SW 1271 (cell line): ENCODE measurements at places on chromosomes 2 and 18.

- no peak for DNase-seq
These were observed 289.3 kb downstream of the RPRM start for GRCh38 chr2:153189091-153189888.

DNA sequence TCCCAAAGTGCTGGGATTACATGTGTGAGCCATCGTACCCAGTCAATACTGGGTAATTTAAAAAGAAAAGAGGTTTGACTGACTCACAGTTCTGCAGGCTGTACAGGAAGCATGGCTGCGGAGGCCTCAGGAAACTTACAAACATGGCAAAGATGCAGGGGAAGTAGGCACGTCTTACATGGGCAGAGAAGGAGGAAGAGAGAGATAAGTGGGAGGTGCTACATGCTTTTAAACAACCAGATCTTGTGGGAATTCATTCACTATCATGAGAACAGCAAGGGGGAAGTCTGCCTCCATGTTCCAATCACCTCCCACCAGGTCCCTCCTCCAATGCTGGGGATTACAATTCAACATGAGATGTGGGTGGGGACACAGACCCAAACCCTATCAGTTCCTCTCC is 192.5 kb downstream of the ATAD2B start:
- no peak for DNase-seq

DNA sequence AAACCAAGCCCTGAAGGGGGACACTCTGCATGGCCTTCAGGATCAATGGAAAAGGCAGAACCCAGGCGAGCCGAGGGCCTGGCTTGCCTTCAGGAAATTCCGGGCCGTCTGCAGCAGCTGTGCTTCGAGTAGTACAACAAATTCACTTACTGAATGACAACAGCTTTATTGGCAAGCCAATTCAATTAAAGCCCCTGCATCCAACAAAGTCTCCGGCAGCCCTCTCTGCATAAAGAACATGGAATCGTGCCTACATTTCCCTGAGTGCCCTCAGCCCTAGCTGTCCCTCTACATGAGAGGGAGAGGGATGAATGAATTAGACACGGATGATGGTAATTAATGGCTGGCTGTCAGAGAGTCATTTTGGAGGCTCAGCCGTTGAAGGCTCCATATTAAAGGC is 189.0 kb downstream of the BCL11A start:
- DNase-seq, result no peak

- DNase-seq, result no peak
These were observed 33.6 kb downstream of the B3GNT7 start for GRCh38 chr2:231429152-231429551.

DNA sequence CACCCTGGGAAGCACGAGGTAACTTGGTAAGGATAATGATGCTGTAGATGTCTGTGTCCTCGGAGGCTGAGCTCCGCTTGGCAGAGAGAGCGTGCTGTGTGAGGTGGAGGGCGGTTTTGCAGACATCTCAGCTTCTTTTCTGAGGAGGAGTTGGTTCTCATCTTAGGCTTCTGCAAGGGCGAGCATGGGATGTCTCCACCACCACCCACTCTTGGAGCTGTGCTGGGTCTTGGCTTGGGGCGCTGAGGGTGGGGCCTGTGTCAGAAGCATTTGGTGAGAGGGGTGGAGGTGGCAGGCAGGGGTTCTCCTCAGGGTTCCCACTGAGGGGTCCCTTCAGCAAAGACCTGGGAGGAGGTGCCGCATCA is 9.2 kb downstream of the OXER1 start:
- no peak for DNase-seq

DNA sequence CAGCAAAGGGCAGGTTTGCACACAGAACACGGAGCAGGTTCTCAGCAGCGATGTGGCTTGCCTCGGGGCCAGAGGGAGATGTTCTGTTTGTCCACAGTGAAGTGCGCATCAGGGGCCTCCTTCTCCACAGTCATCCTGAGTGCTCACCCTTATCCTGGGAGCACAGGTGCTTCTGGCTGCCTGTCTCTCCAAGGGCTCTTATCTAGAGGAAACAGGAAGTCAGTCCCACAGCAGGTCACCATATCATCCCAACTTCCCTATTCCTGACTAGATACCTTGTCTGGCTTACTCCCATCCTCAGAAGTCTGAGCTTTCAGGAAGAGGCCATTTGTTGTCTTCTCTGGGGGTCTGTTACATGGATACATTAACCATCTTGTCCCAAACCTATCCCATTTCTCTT is at the start of gene CD207:
TSS of gene CD207 (minus strand) at position 174 of the 400 bp plus-strand sequence. CDS start at position 134, 40 bp downstream.
- DNase-seq, result no peak

DNA sequence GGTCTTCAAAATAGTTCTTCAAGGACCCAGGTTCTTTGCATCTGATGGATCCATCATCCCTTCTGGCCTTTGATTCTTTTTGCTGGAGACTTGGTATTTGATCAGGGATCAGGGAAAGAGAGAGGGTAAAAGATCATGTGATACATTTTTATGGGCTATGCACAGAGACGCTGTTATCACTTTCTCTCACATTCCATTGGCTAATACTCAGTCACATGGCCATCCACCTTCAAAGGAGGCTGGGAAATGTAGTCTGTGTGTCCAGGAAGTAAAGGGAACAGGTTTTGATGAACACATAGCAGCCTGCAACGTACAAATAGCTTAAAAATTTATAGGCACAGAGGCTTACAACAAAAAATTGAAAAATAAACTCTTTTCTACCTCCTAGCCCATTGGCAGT is 629.6 kb upstream of the FANCL start:
- DNase-seq, result no peak

DNA sequence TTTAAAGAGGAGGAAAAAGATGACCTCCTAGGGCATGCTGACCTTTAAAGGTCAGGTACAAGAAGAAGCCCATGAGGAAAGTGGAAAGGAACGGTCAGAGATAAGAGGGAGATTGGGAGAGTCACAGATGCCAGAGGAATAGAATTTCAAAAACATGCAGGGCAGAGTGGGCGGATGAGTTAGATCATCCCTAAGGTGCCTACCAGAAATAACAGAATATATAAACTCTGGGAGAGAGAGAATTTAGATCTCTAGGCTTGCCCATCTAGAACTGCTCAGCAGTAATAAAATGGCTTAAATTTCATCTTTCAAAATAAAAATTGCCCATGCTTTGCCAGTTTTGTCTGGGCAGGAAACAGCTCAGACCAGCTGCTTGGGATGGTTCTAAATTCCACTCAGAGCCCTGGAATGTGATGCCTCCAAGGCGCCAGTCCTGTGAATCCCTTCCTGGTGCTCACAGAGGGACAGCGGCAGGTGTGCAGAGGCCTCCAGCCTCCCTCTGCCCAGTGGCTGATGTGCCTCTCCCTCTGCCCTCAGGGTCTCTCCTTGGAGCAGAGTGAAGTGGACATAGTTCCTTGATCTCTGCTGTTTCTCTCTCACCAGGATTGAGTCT is 130.9 kb downstream of the ANTXR1 start:
- no peak for DNase-seq

DNA sequence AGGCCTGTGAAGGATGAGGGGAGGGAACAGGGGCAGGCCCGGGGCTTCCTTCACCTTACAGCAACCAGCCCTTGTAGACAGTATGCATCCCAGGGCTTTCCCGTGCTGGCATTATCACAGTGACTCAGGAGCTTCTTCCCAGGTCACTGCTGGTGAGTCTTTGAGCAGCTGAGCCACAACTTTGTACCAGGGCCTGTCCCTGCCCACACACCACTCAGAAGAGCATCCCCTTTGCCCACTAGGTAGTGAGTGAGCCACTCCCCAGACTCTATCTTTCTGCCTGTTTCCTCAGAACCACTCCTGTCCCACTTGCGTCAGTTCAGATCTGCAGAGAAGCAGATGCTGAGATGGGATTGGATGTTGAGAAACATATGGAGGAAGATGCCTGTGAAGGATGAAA is 69.6 kb upstream of the ALPP start:
- DNase-seq, result no peak

- DNase-seq, result no peak
These were observed 41.6 kb upstream of the SPAG16 start for GRCh38 chr2:213242653-213243052.

DNA sequence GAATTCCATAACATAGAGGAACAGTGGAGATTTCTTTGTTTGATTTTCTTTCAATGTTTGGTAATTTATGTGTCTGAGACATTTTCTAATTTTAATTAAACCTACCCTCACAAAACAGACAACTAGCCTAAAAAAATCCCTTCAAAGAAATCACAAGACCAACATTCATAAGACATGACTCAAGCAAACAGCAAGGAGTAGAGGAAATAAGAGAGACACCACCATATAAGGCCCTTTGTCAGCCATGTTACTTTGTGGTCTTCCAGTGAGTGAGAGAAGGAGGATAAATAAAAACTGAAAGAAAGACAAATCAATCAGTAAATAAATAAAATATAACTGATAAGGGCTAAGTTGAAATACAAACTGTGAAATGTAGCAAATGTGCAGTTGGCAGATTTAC is 830.8 kb upstream of the SLC39A10 start:
- peak; percentile 2 for DNase-seq

GRCh38 chr2:41610501-41611190 is 437.2 kb upstream of the PKDCC start:
- DNase-seq, result no peak

GRCh38 chr2:56025469-56026193 is 102.0 kb upstream of the EFEMP1 start:
- no peak for DNase-seq

DNA sequence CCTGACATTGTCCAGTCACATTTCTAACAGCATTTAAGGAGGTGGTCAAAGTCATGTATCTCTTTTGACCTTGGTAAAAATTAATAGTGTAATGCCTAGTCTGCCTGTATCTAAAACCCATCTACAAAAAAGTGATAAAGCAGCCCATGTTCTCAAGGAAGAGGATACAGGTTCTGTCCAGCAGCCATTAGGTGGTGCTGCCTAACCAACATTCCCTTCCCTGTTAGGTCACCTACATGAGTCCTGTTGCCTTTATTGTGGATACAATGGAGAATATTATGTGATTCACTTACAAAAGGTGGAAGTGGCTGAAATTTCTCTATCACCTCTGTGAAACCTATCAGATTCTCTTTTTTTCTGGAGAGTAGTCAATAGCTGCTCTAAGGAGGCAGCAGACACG is 52.5 kb downstream of the AQP4 start:
- peak; percentile 32 for DNase-seq

DNA sequence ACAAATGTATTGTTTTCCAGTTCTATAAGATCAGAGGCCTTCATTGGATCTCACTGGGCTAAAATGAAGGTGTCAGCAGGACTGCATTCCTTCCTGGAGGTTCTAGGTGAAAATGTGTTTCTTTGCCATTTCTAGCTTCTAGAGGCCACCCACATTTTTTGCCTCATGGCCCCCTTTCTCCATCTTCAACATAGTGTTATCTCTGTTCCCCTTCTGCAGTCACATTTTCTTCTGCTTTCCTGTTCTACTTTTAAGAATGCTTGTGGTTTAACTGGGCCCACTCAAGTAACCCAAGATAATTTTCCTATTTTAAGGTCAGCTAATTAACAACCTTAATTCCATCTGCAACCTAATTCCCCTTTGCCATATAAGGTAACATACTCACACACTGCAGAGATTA is 36.1 kb downstream of the METTL21A start:
- DNase-seq, result no peak

- DNase-seq, result no peak
These were observed 98.9 kb upstream of the EPAS1 start for GRCh38 chr2:46198164-46198883.

DNA sequence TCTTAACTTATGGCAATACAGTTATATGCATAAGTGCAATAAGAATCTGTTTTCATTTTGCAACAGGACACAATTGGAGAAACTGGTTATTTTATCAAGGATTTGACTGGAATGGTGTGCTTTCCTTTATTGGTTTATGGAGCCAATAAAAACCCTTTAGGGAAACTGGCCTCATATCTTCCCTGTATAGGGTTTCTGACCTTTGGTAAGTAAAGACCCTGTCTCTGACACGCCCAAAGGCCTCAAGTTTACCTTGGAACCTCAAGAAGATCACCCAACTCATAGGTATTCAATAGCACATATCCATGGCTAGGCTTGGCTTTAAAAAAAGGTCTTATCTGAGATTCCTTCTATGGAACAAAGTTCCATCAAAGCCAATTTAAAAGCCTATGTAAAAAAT is 11.2 kb downstream of the HAAO start:
- no peak for DNase-seq

DNA sequence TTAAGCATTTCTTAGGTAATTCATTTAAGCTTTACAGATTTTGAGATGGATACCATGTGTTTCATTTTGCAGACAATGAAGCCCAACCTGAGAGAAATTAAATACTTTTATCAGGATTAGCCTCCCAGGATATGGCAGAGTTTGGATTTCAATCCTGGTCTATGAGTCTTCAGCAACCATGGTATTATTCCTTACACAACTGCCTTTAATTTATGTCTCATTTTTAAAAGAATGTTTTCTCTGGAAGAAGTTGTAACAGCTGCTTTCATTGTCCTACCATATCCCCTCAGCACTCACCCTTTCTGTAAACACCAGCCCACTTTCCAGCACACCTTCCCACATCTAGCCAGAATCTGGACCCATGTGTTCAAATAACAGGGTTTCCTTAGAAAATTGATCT is 863.7 kb upstream of the VRK2 start:
- DNase-seq, result no peak

DNA sequence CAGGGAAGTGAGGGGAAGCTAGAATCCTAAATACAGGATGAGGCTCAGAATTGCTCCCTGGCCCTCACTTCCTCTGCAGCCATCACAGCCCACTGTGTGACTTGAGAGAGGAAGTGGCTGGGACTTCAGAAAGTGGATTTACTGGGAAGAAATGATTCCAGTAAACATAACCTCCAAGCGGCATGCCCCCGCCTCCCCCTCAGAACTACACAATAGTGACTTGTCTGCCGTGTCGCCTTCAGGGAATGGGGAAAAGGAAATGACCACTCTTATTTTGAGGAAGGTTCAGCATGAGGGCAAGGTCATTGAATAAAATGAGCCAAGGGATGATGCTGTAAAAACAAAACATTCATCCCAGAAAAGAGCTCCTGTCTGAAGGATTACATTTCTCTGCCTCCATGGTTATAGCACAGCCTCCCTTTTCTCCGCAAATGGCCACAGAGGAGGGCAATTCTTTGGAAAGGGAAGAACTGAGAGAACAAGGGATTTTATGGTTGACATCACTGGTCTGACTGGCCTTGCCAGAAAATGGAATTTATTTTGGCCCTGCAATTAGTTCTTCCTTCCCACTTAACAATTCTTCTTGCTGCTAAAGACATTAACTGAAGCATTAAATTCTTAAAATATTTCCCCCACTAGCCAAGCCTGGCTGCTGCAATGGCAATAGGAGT is 78.9 kb upstream of the DAPL1 start:
- DNase-seq, result no peak

GRCh38 chr2:127455566-127456493 is 37.6 kb downstream of the PROC start:
- DNase-seq, result no peak
